ENCODE measurements at places on chromosomes 7 and 10.

DNA sequence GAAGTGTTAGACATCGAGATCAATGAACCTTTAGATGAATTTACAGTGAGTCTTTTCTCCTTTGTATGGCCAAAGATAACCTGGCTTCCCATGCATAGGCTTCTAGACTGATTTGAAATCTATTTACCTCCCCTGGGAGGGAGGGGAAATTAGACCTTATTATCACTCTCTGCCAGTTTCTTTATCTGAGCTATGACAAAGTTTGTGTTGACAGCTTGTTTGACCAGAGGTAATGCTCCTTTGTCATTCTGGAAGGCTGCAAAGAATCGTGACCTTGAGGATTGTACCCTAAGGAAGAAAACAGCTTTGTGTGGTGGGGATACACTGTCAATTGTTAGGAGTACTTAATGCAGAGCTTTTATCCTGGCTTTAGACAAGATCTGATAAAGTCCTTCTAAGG lies 36.4 kb downstream of the RBM33 start:
- no peak for DNase-seq

GRCh38 chr7:50960621-50961310 lies 178.1 kb upstream of the GRB10 start:
- DNase-seq: no peak

DNA sequence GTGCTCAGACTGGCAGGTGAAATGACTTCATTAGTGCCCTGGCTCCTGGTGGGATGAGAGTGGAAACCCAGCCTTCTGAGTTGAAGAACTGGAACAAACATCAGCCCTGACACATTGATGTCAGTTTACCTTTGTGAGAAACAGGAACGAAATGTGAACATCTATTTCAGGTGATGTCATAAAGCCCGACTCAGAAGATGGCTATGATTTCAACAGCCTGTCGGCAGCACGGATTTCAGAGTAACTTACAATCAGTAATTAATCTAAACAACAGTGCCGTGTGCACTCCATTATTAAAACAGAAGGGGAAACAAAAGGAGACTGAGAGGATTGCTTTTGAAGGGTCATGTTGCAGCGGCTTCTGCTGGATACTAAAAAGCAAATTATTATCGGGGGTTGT lies 243.2 kb downstream of the FRMD4A start:
- DNase-seq: no peak

DNA sequence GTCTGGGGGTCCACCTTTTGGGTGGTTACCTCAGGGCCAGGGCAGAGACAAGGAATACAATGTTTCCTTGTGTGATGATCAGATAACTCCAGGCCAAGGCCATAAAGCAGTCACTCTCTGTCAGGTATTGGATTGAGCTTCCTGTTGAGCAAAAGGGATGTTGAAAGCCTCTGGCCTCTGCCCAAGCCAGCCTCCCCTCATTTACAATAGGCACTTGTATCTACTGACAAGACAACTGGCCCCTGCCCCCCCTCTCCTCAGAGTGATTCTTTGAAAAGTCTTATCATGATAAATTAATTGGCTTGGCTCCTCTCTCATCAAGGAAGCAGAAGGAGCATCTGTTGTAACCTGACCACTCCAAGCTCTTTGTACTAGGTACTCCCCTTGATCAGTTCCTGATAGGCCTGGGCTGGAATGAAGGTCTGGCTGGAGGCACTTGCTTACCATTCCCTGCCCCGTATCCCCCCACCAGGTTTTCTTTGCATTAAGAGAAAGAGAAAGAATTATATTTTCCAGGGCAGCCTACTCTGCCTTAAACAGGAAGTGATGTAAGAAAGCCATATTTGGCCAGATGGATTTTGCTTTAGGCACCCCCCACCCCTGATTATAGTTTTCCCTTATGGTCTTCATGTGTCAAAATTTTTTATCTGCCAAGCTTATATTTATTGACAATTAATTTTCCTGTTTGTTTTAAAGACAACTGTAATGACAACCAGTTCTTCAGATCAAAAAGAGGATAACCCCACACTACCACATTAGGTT lies 42.1 kb upstream of the HPS1 start:
- peak; percentile 53 for DNase-seq

DNA sequence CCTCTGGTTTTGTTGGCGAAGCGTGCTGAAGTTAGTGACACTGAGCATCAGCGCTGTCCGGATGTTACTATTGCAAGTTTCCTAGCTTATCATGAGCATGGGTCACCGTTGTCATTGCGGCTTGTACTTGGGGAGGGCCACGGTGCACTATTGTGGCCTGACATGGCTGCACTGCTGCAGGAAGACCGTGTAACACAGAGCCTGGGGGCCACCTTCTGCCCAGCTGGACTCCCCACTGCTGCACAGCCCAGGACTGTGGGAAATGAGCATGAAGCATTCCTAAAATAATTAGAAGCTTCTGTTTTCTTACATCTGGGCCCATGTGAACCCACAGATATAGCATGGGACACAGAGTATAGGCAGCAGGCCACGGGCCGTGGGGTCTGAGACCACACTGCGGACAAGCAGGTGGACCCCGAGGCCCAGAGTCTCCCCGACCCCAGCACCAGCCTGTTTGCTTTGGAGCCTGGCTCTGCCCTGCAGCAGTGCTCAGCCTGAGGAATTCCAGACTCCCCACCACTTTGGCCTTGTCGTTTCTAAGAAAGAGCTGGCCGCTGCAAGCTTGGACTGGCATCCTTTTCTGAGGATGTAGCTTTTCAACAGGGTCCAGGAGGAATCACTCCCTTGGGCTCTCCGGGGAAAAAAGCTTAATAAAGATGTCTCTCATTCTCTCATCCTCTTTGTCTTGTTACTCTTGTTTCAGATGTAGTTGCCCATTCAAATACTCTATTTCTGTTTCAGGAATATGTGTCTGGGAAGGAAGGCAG lies 179.2 kb downstream of the CCDC3 start:
- no peak for DNase-seq

GRCh38 chr10:47035819-47036337 lies 124.7 kb downstream of the PTPN20 start:
- no peak for DNase-seq

- no peak for DNase-seq
Measured at GRCh38 chr7:155585532-155585895, 39.2 kb upstream of the CNPY1 start.

GRCh38 chr10:56698506-56698905 lies 337.4 kb upstream of the ZWINT start:
- no peak for DNase-seq

GRCh38 chr7:1567049-1567771 lies 2.6 kb downstream of the PSMG3 start:
- no peak for DNase-seq

DNA sequence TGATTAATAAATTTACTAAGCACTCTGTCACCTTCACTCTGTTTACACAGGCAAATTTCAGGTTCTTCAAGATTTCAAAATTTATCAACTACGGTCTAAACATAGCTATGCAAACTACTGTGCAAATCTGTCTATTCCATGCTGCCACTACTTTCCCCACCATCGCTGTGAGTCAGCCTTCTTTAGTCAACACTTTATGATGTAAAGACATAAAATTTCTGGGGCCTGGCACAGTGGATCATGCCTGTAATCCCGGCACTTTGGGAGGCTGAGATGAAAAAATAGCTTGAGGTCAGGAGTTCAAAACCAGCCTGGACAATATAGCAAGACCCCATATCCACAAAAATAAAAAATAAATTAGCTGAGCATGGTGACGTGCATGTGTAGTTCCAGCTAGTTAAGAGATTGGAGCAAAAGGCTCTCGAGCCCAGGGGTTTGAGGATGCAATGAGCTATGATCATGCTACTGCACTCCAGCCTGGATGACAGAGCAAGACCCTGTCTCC lies 42.6 kb downstream of the CNOT4 start:
- DNase-seq: no peak

GRCh38 chr10:11715815-11716494 lies 26.2 kb upstream of the ECHDC3 start:
- DNase-seq: no peak

- no peak for DNase-seq
Measured at GRCh38 chr7:71615017-71615416, 483.1 kb downstream of the GALNT17 start.

DNA sequence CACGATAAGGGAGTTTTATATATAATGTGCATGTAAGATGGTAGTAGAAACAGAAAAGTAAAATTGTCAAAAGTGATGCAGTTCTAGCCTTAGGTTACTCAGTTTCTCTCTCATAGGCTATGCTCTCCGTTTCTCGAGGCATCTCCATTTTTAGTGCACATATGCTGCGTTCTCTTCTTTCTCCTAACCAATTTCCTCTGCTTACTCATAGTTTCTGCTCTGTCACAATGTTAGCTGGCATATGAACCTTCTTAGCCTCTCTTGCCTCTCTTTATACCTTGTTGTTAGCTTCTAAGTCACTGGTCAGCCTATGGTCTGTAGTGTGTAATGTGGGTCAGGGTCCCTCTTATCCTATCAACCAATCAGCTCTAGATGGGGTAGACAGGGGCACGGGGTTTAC lies 280.6 kb upstream of the ETV1 start:
- no peak for DNase-seq

DNA sequence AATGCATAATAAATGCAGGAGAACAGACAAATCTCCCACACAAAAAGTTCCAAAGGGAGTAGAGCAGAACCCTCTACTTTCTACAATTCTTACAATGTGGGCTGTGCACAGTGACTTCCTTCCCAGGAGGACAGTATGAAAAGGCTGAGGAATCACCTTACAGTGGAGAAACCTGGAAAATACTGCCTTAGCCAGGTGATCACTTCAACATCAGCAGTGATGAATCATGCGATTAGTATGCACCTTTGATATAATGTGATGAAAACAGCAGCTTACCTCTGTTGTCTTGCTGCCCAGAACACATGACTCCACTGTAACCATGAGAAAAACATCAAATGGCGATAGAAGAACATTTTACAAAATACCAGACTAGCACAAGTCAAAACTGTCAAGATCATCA lies 329.7 kb upstream of the POM121L12 start:
- DNase-seq: no peak

DNA sequence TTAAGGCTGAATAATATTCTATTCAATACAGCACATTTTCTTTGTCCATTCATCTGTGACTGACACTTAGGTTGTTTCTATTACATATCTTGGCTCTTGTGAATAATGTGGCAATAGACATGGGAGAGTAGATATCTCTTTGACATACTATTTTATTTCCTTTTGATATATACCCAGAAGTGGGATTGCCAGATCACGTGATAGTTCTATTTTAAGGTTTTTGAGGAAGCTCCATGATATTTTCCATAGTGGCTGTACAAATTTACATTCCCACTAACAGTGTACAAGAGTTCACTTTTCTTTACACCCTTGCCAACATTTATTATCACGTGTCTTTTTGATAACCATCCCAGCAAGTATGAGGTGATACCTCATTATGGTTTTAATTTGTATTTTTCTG lies 1114.7 kb downstream of the CNTNAP2 start:
- no peak for DNase-seq

GRCh38 chr10:118571123-118571522 lies 24.3 kb downstream of the PRLHR start:
- DNase-seq: no peak

GRCh38 chr10:5576780-5577624 lies 52.2 kb downstream of the CALML3 start:
- no peak for DNase-seq

DNA sequence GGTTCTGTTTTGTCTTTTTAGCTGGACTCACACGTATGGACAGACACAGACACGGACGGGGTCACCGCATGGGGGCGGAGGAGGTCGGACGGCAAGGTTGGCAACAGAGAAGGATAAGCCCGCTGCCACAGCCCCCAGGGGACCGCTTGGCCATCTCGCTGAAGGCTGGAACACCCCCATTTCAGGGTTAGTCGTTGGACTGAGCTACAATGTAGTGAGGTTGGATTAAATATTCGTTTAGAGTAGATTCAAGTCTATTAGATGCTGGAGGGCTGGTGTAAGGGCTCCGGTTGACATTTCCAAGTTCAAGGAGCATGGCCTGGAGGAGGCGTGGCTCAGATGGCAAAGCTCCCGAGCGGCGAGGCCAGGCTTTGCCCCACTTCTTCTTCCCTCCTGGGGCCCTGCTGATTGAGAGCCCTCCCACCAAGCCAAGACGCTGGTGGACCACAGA lies 35.2 kb downstream of the PPIF start:
- no peak for DNase-seq

- no peak for DNase-seq
Measured at GRCh38 chr10:97046456-97047082, 139.2 kb downstream of the SLIT1 start.

DNA sequence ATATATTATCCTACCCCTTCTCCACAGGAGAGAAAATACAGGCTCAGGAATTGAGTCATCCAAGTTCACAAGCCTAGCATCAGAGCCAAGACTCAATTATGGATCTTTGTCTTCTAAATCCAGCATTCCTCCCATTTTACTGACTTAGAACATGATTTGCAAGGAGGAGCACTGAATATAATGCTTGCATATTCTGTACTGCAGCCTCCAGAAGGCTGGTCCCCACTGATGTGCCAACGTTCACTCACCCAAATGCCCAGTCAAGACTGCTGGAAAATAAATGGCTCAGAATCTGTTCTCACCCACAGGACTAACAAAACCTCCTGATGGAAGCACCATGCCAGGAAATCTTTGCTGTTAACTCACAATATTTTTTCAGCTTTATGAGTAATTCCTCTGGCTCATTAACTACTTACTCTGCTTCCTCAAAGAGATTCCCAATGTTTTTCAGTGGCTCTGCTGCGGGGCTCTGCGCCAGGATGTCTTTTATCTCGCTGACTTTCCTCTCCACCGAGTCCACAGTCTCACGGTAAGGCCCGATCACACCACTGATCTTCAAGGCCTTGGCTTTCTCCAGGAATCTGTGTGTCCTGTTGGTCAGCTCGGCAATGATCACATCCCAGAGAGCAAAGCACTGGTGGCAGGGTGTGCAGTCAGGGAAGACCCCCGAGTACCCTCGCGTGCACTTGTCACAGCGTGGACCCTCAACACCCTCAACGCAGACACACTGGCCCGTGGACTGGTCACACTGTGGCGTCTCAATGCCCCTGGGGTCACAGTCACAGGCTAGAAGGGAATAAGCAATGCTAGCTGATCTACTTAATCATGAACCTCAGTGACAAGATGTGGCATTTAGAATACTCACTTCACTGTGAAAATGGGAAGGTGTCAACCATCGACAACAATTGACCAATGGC lies 48.8 kb downstream of the DLD start:
- DNase-seq: peak; percentile 79

GRCh38 chr10:4049348-4049747 lies 264.3 kb upstream of the KLF6 start:
- no peak for DNase-seq

DNA sequence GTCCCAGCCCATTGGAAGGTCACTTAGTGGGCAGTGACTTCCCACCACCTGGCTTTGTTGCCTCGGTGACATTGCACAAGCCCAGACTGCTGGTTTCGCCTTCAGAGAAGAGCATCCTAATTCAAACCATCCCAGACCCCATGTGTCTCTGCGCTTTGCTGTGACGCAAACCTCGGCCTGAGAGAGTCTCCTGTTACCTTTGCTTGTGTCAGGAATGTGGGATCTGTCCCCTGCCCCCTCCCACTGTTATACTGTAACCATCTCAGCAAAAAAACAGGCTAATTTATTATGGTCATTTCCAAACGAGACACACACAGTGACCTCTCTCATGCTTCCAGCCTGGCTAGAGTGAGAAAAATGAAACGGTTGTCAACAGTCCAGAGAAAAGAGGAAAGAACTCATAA lies 25.0 kb upstream of the AQP1 start:
- no peak for DNase-seq

GRCh38 chr7:73442903-73443500 lies 9.4 kb downstream of the FZD9 start:
- no peak for DNase-seq

GRCh38 chr10:91592266-91592975 lies 40.5 kb downstream of the PPP1R3C start:
- DNase-seq: no peak

- DNase-seq: peak; percentile 24
Measured at GRCh38 chr7:127375631-127376030, 16.9 kb downstream of the ZNF800 start.

GRCh38 chr7:17313194-17313593 lies 14.7 kb downstream of the AHR start:
- DNase-seq: no peak
